ENCODE measurements at places on chromosomes 5 and 9.

DNA sequence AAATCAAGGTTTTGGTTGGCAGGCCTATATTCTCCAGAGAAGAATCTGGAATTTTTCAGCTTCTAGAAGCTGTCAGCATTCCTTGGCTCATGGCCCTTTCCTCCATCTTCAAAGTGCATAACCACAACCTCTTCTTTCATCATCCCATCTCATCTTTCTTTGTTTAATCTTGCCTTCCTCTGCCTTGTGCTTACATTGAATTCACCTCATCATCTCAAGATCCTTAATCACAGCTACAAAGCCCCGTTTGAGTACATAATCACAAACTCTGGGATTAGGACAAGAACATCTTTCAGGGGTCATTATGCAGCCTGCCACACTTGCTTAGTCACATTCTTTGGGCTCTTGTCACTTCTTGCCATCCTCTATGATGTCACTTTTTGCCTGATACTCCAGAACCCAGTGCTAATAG is 130.3 kb downstream of the FOXD1 start:
- no peak for DNase-seq

DNA sequence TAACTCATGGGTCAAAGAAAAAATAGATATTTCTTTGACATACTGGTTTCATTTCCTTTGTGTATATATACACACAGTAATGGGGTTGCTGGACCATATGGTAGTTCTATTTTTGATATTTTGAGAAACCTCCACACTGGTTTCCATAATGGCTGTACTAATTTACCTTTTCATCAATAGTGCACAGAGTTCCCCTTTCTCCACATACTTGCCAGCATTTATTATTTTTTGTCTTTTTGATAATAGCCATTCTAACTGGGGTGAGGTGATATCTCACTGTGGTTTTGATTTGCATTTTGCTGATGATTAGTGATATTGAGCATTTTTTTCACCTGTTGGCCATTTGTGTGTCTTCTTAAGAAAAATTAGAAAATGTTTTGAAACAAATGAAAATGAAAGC is 78.4 kb upstream of the CKMT2 start:
- DNase-seq: no peak

- DNase-seq: no peak
These were observed 25.5 kb upstream of the ARAP3 start for GRCh38 chr5:141707510-141707909.

- DNase-seq: no peak
These were observed 1083.7 kb upstream of the DMAC1 start for GRCh38 chr9:8883321-8883720.

DNA sequence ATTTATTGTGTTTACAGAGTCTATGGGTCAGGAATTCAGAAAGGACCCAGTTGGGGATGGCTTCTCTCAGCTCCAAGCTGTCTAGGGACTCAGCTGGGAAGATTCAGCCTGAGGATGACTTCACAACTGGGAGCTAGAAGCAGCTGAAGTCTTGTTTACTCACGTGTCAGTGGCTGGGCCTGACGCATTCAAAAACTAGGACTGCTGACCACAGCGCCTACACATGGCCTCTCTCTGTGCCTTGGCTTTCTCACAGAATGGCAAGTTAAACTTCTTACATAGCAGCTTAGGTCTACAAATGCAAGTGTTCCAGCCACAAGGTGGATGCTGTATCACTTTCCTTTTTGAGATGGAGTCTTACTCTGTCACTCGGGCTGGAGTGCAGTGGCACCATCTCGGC is 16.3 kb upstream of the PPP2CA start:
- DNase-seq: no peak

- no peak for DNase-seq
These were observed 2.9 kb downstream of the TPD52L3 start for GRCh38 chr9:6330958-6331634.

DNA sequence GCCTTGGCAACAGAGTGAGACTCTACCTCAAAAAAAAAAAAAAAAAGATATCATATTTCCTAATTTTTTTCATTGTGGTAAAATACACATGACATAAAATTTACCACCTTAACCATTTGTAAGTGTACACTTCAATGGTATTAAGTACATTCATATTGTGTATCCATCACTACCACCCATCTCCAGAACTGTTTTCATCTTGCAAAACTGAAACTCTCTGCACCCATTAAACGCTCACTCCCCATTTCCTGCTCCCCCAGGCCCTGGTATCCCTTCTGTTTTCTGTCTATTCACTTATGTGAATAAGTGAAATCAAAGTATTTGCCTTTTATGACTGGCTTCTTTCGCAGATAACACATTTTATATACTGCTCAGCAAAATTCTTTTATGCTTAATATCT is 12.8 kb downstream of the LRRC8A start:
- peak; percentile 21 for DNase-seq

DNA sequence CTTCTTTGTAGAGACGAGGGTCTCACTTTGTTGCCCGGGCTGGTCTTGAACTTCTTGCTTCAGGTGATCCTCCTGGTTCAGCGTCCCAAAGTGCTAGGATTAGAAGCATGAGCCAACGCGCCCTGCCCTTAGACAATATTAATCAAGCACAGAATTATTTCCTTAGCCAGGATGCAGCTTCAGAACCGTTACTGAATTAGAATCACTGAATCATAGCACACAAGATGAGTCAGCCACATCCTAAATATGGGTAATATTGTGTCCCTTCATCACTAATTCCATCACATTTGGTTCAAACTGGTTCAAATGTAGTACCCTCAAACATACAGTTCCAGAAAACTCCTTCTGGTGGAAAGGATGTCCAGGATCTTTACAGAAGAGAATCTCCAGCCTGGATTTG is 82.7 kb downstream of the BNC2 start:
- no peak for DNase-seq
